NAMALWA (cell line): ENCODE measurements at places on chromosomes 7 and 10.

GRCh38 chr10:58266003-58266825 lies 1.5 kb downstream of the IPMK start:
- DNase-seq, result peak; percentile 84

DNA sequence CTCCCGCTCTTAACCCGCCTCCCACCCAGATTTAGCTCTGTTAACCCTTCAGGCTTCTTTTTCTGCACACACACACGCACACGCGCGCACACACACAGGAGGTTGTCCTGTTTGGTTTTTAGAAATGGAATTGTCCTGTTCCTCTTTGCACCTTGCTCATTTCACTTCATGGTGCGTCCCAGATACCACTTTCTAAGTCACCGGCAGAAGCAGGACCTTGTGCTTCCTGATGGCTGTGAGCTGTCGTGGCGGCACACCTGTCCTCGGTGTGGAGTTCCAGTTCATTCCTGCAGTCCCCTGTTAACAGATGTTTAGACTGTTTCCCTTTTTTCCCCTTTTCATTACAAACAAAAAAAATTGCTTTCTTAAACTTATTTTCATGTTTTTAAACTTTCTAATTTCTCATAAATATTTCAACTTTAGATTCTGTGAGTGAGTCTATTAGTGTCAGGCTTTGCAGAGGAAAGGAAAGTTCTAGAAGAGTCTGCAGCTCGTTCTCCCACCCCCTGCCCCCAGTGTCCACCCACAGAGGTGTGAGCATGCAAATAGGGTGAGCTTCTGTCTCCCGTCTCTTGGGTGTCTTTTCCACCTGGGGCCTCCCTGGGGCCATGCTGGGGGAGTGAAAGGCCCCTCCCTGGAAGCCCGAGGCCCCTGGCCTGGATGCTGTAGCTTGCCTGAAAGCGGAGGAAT lies 85.5 kb downstream of the LHPP start:
- peak; percentile 27 for DNase-seq

GRCh38 chr7:46145412-46145811 lies 224.3 kb upstream of the IGFBP3 start:
- DNase-seq, result no peak

DNA sequence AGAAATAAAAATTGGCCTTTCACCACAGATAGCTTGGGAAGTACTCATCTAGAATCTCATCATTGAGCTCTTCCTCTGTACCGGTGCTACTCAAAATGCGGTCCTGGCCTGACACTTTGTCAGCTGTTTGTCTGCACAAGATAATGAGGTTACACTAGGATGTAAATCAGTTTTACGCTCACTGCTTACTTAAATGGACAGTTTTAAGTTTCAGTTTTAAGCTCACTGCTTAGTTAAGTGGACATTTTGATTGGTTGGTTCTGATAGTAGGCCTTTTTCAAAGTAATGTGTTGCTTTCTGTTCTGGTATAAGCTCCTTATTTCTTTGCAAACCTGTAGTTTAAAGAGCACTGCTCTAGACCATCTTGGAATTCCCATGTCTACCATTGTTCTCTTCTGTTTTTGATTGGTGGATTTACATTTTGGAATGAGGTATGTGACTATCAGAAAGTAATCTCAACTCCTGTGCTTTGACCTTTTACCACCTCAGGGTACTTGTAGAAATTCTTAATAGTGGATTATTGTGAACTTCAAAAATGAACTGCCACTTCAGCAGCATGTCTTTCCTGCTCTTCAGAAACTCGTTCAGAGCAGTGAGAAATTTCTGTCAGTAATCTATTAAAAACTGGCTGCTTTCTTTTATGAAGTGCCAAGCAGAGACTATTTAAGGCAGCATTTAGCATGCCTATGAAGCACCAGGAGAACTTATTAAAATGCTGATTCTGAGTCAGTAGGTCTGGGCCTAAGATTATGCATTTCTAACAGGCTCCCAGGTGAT lies 55.0 kb downstream of the C1GALT1 start:
- DNase-seq, result no peak

DNA sequence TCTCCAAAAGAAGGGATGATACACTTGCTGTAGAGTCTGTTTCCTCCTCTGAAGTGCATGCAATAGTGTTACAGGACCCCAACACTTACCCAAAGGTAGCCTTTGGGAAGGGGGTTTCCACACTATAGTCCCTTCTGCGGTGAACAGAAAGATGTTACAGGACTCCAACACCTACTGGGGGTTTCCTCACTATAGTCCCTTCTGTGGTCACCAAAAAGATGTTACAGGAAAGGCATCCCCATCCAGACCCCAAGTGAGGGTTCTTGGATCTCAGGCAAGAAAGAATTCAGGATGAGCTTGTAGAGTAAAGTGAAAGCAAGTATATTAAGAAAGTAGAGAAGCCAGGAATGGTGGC lies 69.2 kb upstream of the PIK3CG start:
- no peak for DNase-seq

- DNase-seq, result no peak
Measured at GRCh38 chr10:13118784-13119410, 18.9 kb downstream of the OPTN start.

- DNase-seq, result no peak
Measured at GRCh38 chr10:30114881-30115625, 55.7 kb upstream of the JCAD start.

DNA sequence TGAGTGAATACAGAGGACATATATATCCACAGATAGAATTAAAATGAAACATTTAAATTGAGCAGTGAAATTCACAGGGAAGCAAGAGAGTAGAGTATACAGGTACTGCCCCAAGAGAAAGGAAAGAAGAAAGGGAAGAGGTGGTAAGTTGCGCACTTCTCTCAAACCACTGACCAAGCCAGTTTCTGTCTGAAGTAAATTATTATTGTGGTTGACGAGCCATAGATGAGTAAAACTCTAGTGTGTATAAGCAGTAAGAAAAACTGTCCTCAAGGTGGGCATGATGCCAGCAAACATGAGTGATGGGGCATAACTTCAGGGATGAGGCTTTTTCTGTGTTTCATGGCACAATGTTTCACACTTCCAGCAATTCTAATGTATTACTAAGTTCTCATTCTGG lies 4.4 kb upstream of the BET1 start:
- DNase-seq, result no peak

DNA sequence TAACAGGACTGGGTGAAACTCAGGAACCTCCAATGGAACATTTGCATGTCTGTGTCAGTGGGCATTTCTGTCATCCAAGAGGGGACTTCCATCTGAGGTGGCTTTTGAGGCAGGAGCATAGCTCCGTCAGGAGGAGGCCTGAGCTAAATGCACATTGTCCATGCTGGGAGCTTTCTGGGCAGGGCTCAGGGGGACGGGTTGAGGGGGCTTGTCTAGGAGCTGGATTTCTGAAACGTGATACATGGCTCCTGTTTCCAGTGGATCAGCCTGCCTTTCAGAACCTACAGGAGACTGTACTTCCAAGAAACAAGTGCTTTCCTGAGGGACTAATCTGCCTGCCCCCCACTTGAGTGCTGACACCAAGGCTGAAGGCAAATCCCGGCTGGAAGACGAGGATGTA lies 40.5 kb upstream of the GDF10 start:
- DNase-seq, result no peak

DNA sequence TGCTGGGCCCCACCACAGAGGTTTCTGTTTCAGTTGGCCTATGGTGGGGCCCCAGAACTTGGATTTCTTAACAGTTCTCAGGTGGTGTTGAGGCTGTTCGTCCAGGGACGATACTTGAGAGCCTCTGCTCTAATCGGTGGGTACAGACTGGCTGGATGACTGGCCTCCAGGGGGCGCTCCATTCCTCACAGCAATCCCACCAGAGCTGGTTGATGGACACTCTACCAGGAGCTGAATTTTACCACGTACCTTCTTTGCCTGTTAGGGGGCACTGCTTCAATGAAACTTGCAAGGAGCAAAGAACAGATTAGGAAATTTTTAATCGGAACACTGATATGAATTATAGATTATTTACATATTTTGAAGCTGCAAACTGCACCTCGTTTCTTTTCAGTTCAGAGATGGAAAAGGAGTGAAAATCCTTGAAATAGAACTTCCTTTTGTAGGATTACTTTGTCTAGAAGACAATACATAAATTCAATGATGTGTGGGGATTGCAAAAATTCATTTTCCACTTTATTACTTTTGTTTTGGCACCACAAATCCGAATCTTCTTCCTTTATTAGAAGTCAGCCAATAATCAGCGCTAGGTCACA lies 44.8 kb downstream of the KBTBD2 start:
- peak; percentile 96 for DNase-seq

DNA sequence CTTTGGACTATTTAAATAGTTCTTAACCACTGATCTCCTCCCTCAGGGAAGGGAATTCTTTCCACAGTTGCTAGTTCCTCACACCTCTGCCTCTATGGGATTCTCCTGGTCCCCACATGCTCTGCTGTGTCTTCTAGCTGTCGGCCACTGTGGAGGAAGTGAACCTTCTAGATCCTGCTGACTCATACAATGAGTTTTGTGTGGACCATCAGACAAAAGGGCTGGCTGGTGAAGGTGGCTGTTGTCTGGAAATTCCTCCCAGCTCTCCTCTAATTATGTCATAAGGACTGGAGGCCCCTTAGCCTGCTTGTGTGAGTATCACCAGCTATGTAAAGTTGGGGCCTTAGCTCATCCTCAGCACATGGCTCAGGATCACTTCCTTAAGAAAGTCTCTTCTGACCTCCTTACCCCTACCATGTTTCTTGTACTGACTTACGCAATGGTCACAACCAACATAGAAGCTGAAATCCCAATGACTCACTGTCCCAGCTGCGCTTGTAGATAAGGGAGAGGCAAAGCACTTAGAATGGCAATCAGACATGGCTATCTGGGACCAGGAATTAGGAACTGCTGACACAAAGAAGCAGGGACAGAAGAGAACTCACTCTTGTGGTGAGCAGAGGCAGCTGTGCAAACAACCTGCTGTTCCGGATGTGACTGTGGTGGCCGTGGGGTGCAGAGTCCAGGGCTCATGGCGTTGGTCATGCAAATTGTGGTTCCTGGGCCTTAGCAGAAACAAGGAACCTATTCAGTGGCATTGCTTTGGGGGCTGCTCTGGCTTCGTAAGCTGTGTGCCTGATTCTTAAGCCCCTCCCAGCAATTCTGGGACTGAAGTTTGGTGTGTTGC lies 2.5 kb upstream of the MACC1 start:
- DNase-seq, result peak; percentile 94

GRCh38 chr7:148489678-148490077 lies 100.9 kb upstream of the C7orf33 start:
- no peak for DNase-seq

- no peak for DNase-seq
Measured at GRCh38 chr7:48420206-48420605, 248.9 kb downstream of the ABCA13 start.

DNA sequence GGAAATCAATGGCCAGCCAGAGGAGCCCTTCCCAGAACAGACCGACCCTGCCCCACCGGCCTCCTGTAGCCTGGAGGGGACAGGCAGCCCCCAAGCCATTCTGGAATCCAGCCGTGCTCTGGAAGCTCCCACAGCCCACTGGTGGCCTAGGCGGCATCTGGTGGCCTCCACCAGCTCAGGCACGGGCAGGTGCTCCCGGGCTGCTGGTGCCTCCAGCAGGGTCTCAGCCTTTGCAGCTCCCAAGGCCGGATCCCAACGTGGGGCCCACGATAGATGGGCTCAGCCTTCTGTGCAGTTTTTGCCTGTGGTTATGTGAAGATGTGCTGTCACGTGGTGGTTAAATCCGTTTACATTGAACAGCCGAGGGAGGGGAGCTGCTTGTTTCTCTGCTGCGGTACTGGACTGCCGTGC lies 44.4 kb downstream of the JAKMIP3 start:
- no peak for DNase-seq

DNA sequence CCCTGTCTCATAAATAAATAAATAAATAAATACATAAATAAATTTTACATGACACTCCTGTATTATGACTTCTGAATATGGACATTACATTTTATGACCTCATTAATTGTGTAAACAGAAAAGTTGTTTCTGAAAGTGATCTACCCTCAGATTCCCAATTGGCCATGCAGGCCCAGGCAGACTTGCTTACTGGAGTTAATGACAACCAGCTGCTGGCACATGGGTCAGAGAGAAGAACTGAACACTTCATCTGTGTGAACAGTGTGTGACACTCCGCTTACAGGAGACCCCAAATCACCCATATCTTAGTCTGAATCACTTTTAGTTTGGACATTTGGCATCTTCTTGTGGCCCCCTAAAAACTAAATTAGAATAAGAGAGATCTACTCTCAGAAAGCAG lies 31.4 kb downstream of the PARP12 start:
- no peak for DNase-seq

GRCh38 chr7:90530263-90530662 lies 60.8 kb downstream of the PTTG1IP2 start:
- no peak for DNase-seq

GRCh38 chr10:10211409-10211808 lies 806.3 kb upstream of the CELF2 start:
- no peak for DNase-seq

DNA sequence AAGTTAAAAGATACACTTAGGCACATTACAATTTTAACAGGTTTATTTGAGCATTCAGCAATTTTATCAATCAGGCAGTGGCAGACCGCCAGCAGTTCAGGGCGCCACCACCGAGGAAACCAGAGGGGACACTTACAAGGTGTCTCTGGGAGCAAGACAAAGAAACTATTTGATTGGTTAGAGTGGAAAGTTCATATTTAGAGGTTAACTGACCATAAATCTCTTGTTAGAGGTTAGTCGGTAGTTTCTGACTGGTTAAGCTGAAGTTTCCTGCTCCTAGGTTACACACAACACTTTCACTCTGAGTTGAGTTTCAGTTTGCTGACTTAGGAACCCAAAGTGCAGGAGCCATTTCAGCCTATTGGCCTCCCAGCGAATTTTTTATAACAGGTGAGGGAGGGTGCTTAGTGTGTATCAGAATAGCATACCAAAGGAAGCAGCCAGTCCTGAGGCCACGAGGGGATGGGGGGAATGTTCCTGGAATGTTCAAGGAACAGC lies 10.8 kb upstream of the PVRIG start:
- DNase-seq, result no peak

DNA sequence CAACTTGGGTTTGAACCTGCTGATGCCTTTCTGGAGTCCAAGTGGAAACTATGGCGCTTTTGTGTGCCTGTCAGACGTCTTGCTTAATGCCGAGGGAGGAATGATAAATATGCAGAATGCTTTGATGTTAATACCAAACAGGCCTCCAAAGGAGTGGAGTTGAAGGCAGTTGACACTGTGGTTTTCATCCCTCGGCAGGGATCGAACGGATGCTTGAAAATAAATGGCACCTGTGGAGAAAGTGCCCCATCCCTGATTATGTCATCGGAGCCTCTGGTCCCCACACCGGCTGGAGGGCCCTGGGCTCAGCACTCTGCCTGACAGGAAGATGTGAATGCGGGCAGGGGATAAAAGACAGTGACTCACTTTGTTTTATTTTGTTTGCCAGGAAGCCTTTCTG lies 148.7 kb upstream of the GPR26 start:
- DNase-seq, result no peak

DNA sequence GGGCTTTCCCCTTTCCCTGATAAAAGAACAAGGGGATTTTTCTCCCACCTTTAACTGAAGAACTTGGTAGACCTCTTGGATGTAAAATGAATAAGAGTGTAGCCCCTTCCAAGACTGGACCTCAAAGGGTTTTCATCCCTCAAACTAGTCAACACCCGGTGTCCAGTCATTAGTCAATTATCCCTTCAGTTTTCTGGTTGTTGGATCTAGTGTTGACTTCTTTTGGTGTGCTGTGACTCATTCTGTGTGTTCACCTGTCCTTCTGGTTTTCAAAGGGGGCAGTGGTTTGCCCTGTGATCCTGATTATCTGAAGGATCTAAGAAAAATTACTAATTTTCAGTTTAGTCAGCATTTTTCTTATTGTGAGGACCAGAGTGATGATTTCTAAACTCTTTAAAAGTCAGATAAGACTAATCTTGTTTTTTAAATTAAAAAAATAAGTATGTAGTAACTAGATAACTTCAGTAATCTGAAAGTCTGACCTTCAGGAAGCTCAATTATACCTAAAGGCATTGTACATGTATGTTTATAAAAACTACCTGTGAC lies 583.5 kb downstream of the CNTNAP2 start:
- DNase-seq, result no peak
